ENCODE measurements at places on chromosomes 3 and 15.

- no peak for DNase-seq
Observed at GRCh38 chr3:155227141-155227540, 66.3 kb downstream of the STRIT1 start.

DNA sequence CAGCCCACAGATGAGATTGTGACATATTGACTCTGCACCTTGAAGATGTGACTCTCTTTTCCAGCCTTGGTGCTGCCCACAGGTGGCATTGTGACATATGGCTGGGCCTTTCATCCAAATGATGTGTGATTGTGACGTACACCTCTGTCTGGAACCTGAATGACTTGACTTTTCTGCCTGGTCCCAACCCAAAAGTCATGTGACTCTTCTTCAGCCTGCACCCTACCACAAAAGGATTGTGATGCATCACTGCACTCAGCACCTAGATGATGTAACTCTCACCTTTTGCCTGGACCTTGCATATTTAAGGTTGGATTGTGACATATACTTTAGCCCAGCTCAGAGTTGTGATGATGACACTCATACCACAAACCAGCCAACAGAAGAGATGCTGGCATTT, 204.5 kb downstream of the OCA2 start:
- no peak for DNase-seq

DNA sequence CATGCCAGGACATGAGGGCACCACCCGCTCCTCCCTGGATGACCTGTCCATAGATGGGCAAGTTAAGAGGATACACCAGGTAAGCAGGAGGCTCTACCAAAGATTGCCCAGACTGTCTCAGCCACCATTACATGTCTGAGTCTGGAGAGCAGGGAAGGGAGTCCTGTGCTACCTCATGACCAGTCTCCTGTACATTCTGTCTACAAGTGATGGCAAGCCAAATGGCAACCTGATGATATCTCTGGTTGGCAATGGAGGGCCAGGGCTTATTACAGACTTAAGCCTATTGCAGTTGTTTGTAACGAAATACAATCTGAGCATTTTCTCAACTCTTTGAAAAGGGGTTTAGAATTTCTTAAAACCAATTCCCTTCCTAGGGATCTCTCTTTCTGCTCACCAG, 31.8 kb downstream of the ABHD6 start:
- DNase-seq, result no peak

DNA sequence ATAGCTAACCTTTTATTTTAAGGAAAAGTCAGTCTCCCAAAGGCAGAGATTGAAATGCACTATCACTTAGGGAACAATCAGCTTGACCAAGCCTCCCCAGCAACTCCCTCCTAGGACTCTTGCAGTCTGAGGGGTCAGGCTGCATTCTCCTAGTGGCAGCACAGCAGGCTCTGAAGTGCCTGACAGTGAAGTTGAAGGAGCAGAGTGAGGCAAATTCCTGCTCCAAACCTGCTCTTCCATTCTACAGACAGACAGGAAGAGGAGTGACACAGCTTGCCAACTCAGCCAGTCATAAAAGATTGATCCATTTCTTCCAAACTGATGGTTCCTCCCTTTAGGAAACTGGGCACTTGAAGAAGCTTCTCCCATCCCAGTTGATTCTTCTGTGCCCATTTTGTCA, 43.9 kb upstream of the SMAD3 start:
- no peak for DNase-seq

Data from naive B cell (primary cell).